ENCODE measurements at places on chromosomes 3 and 15.

- no peak for DNase-seq
Measured at GRCh38 chr3:71874618-71875017, 89.7 kb upstream of the PROK2 start.

GRCh38 chr3:7381741-7382140 is 520.8 kb downstream of the GRM7 start:
- no peak for DNase-seq

DNA sequence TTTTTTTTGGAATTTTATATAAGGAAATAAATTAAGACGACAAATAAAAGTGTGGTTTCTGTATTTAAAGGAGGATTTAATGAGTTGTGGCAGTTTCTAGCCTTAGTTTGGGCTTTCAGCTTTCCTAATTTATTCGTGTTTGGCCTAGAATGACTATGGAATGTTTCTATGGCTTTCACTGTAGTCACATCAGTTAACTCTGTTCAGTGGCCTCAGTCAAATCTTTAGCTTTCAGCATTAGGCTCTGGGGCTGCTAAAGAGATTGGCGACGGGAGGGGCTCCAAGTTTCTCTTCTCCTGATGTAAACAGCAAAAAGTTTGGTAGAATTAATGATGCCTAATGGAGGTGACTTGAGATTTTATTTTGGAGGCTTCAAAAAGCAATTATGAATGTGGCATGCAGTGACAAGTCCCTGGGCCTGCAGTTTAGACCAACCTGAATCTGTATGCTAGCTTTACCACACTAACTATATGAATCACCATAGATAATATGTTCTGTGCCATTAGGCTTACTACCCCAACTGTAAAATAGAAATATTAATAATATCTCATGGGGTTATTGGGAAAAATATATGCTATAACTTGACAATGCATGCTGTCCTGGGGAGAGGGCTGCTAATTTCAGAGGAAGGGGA is 47.1 kb upstream of the ADGRG7 start:
- no peak for DNase-seq

GRCh38 chr15:77033729-77034671 is 36.9 kb downstream of the TSPAN3 start:
- DNase-seq = peak; percentile 30
